ENCODE measurements at places on chromosomes 3 and 15.
A peak's percentile ranks its signal among the peaks of the same experiment; 100 is the strongest.

- no peak for DNase-seq
Measured at GRCh38 chr15:73087098-73087497, 34.8 kb downstream of the NEO1 start.

- DNase-seq = no peak
Measured at GRCh38 chr3:169512991-169513390, 150.5 kb downstream of the MECOM start.

GRCh38 chr3:105829229-105829628 is 39.6 kb downstream of the CBLB start:
- DNase-seq = no peak

DNA sequence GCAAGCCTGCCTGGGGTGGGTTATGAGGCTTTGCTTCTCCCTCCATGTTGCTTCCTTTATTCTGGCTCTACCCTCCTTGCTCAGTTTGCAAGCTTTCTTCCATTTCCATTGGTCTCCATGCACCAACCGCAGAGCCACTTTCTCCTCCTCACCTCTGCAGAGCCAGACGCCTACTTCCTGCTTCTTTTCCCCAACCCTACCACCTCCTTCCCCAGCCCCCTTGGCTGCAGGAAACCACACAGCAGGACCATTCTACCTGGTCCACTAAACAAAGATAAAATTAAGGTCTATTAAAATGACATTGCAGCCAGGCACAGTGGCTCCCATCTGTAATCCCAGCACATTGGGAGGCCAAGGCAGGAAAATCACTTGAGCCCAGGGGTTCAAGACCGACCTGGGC is 10.0 kb upstream of the CAV3 start:
- no peak for DNase-seq

DNA sequence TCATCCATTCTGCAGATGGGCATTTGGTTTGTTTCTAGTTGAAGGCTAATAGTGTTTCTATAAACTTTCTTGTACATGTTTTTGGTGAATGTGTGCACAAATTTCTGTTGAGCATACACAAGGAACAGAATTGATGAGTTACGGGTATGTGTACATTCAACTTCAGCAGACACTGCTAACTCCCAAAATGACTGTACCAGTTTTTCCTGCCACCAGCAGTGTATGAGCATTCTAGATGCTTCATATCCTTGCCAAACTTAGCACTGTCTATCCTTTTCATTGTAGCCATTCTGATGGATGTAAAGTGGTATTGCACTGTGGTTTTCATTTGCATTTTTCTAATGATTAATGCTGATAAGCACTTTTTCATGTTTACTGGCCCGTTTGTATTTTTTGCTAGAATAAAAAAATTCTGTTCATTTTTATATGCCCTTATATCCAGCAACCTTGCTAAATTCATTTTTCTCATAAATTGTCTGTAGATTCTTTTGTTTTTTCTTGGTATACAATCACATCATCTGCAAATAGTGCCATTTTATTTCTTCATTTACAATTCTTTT is 110.2 kb downstream of the ATP1B3 start:
- DNase-seq = no peak

GRCh38 chr15:55277116-55277564 is 12.5 kb downstream of the RAB27A start:
- peak; percentile 71 for DNase-seq

DNA sequence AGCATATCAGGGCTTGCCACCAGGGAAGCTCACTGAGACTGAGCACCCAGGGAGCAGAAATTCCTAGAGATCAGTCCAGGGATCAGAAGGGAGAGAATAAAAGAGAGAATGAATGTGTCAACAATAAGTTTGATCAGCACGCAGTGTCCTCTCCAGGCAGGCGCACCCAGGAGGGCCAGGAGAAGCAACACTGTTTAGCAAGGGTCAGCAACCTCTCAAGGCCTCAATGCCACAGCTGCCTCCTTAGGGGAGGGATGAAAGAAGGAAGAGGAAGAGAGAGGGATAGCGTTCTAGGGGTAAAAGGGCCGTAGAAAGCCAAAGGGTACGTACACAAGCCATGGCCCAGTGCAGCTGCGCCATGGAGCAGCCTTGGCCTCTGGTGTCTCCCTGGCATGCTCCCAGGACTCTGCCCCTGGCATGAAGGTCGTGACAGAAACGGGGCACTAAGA is 399.8 kb downstream of the SHQ1 start:
- DNase-seq = no peak

DNA sequence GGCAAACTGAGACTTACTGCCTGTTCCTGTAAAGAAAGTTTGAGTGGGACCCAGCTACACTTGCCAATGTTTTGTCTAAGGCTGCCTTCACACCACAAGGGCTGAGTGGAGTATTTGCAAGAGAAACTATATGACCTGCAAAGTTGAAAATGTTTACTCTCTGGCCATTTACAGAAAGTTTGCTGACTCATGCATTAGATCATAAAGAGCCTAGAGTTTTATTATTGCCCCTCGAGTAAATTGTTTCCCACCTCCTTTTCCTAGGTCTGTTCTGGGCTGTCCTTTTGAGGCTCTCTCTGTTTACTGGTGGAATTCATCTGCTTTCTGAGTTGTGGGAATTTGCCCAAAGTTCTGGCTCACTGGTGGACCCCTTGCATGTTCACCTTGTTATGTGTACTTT is 6.7 kb upstream of the PROK2 start:
- DNase-seq = no peak

DNA sequence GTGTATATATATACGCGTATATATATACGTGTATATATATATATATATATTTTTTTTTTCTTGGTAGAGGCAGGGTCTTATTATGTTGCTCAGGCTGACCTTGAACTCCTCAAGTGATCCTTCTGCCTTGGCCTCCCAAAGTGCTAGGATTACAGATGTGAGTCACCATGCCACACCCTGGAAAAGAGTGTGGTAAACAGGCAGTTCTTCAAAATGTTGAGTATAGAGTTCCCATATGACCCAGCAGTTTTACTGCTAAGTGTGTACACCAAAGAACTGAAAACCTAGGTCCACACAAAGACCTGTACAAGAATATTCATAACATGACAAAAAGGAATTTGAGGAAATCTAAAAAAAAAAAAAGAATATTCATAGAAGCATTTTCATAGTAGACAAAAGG is 71.8 kb upstream of the GCNT3 start:
- no peak for DNase-seq

DNA sequence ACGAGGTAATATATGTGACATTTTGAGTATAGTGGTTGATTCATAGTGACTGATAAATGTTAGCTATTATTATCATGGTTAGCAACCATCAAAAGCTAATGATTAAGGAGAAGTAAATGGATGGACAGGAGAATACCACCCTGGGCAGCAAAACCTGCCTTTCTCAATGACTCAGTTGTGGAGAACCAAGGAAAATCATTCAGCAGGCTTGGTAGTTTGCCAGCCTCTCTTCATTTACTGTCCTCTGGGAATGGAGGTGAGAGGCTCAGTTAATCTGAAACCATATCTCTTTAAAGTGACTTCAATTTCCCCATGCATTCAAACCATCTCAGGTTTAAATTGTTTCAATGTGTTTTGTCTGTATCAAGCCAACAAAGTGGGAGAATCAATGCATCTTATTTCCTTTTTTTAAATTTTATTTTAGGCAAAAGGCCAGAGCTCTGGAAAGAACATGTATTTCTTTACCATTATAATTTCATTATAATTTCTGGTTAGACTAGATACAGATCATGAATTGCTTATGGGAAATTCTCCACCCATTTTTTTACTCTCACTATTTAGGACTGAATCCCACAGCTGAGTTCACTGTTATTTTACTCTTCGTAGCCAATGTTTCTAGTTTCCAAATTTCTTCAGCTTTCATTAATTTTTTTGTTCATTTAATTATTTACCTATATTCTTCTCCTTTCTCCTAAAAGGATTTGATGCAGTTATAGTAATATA is 2.7 kb downstream of the TM4SF18 start:
- peak; percentile 31 for DNase-seq

DNA sequence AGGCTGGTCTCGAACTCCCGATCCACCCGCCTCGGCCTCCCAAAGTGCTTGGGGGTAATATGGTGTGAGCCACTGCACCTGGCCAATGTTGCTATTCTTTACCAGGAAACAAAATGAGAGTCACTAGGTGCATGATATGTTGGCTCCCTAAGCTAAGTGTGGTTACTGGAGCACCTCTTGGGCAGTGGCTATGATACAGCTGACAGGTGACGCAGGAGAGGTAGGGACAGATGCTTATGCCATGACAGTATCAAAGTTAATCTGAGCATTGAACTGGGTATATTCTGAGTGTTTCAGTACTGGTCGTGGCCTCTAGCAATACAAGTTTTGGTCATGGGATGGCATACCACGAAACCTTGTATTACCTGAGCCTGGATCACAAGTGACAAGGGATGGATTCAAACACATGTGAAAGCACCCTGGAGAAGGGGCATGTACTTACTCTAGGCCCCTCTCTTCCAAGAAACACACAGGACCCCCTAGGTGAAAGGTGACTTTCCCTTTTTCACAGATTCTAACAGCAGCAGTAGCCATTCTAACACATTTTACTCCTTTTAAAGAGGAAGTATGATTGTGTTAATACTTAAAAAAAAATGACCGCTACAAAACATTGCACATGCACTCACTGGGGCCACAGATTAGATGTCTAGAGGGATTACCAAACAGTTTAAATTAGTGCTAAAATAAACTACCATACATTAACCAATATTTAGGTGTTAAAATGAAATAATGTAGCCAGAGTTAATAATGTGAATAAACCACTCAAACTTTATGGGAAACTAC is 467.3 kb downstream of the SHQ1 start:
- DNase-seq = no peak

- no peak for DNase-seq
Measured at GRCh38 chr3:67901681-67902080, 247.3 kb upstream of the SUCLG2 start.

GRCh38 chr3:177481329-177481728 is 284.0 kb upstream of the TBL1XR1 start:
- no peak for DNase-seq

- DNase-seq = no peak
Measured at GRCh38 chr15:62899090-62899493, 143.5 kb upstream of the TPM1 start.

- no peak for DNase-seq
Measured at GRCh38 chr15:27487846-27488245, 516.9 kb downstream of the GABRG3 start.

- no peak for DNase-seq
Measured at GRCh38 chr3:10463533-10464434, 41.6 kb downstream of the ATP2B2 start.

DNA sequence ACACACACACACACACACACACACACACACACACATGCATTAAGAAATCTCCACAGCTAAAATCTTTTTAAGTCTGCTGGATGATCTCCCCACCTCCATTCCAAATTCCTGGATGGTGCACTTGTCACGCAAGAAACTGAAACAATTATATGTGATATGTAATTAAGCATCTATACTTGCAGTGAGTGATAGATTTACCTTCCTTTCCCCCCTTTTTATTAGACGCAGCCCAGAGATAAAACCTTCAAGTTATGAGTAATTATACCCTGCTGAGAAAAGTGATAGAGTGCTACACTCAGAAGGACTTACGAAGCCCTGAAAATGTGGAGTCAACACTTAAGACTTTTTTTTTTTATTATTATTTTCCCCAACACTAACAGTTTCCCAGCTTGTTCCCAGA is 255.2 kb downstream of the LSAMP start:
- no peak for DNase-seq

Measured in fibroblast of skin of right quadriceps (primary cell).